B cell (primary cell): ENCODE measurements at places on chromosomes 16 and 17.

GRCh38 chr16:69554495-69554894 is 11.3 kb upstream of the NFAT5 start:
- DNase-seq = no peak

DNA sequence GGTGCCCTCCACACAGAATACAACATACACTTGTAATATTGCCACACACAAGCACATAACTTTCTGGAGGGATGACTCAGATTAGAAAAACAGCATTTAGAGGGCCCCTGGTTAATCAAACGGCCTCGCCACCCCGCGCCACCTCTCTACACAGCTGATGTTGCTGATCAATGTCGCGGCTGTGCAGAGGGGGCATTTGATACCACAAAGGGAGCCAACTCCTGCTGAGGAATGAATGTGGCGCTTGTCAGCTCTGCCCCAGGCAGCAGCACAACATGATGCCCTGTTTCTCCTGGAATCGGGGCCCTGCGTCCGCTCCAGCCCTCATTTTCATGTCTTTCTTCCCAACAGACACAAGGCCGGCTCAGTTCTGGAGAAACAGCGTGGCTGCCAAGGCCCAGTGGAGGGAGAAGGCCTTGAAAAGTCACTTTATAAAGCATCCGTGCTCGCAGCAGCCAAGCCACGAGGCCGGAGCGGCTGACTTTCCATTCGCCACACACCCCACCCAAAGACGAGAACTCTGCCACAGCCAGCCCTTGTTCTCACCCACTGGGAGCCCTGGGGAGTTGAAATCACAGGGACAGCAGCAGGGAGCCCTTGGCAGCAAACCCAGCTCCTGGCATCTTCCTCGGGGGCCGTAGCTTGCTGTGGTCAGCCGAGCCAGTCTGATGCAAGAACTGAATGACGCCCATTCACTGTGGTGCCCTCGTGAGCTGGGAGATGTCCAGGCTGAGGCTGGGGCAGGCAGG is 65.6 kb downstream of the XYLT1 start:
- DNase-seq = no peak

GRCh38 chr16:59013930-59014329 is 279.8 kb upstream of the GOT2 start:
- DNase-seq = no peak

DNA sequence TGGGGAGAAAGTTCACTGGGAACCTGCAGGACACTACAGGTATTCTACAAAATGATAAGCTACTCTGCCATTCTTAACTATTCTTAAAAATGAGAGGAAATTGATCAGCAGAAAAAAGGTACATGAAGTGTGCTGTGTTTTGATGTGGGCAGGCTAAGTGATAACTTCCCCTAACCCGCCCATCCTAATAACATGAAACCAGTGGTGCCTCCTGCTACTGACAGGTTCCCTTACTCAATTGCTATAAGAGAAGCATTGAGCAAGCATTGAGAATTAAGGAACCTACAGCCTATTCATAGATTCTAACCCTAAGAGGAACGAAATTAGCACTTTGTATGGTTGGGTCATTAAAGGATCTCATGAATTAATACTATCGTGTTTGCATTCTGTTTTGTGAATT is 18.9 kb downstream of the XYLT1 start:
- peak; percentile 68 for DNase-seq

DNA sequence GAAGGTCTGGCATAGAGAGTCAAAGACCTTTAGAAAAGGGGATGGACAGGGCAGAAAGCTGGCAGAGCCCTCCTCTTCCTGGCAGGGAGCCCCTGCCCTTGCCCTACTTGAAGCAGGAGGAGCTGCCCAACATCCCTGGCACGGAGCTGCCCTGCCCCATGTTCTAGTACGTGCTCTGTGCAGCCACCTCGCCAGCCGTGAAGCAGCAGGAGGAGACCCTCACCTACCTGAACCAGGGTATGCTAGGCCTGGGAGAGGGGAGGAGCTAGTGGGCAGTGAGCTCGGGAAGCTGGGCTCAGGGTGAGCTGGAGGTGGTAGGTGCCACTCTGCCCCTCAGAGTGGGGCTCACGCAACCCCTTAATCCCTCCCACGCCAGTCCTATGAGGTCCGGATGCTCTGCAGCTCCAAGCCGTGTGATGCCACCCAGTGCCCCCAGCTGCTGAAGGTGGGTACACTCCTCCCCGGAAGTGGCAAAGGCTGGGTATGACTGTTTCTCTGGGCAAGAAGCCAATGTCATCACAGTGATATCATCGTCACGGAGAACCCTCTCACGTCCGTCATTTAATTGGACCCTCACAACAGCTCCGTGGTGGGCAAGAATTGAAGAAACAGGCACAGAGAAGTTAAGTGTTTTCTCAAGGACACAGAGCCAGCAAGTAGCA is 12.7 kb upstream of the STAC2 start:
- peak; percentile 75 for DNase-seq

- DNase-seq = peak; percentile 86
Measured at GRCh38 chr17:2053380-2054261, 1.3 kb upstream of the HIC1 start.

GRCh38 chr17:3546521-3546920 is 11.1 kb downstream of the TRPV3 start:
- no peak for DNase-seq

GRCh38 chr17:48997103-48997826 is at the start of gene IGF2BP1:
Gene IGF2BP1, plus strand, starts transcription at chr17:48997385. Its CDS starts 361 bp downstream, at chr17:48997746.
- peak; percentile 73 for DNase-seq

DNA sequence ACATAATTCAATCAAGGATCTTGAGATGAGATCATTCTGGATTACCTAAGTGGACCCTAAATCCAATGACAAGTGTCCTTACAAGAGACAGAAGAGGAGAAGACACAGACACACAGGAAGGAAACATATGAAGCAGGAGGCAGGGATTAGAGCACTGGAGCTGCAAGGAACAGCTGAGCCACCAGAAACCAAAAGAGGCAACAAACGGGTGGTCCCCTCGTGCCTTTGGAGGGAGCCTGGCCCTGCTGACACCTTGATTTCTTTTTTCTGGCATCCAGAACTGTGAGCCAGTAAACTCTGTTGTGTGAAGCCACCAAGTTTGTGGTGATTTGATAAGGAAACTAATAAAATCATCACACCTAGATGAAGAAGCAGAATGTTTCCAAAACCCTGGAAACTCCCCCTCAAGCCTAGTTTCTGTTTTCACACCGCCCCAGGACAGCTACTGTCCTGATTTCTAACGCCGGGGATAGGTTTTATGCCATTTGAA is 115.2 kb downstream of the PITPNC1 start:
- no peak for DNase-seq

DNA sequence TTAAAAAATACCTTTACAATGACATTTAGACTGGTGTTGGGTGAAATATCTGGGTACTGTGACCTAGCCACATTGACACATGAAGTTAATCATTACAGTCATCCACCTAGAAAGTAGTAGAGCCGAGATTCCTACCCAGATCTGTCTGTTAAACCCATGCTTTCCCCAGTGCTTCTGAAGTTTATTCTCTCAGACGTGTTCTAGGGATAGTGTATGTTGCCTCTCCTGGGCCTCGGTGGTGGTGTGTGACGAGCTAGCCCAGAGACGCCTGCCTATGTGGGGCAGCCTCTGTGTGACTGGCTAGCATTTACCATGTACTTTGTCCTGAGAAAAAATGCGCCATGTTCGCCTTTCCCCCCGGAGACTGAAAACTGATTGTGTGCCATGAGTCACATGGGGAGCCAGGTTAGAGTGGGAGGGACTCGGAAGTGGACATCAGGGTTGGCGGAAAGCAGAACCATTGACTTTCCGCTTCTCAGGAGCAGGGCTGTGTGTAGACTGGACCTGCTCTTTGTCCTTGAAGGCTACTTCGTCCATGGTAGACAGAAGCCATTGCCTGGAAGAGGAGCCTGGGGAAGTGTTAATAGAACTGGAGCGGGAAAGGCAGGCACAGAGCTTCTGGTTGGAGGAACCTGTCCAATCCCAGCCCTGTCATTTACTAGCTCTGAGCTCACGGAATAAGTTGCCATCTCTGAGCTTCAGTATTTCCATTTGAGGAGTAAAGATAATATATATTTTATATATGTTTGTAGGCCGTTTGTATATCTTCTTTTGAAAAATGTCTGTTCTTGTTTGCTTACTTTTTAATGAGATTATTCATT is 235.5 kb downstream of the SNX29 start:
- DNase-seq = no peak

GRCh38 chr16:87608400-87608985 is 6.2 kb downstream of the JPH3 start:
- peak; percentile 38 for DNase-seq

DNA sequence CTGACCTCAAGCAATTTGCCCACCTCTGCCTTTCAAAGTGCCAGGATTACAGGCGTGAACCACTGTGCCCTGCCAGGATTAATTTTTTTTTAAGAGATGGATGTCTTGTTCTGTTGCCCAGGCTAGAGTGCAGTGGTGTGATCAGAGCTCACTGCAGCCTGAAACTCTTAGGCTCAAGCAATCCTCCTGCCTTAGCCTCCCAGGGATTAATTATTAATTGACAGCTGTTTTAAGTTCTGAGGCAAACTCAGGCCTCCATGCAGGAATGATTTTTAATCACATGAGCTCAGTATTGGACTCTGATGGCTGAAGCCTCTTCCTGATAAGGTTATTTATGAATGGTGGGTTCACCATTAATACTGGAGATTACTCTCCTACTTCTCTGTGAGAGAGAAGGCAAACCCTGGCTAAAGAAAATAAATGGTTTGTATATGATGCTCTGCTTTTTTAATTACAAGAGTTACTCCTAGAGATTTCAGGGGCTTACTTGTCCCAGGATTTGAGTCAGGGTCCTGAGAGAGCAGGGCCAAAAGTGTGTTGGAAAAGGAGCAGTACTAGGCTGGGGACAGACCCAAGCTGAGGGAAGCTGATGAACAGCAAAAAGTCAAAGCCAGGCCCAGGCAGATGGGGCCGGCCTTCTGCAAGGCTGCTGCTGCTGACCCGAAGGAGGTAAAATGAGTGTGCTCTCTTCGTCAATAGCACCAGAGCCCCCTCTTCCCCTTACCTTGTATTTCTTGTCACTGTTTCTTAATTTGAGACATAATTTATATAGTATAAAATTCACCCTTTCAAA is 56.9 kb upstream of the HAS3 start:
- no peak for DNase-seq

- DNase-seq = no peak
Measured at GRCh38 chr16:14668556-14669223, 25.4 kb downstream of the PLA2G10 start.

DNA sequence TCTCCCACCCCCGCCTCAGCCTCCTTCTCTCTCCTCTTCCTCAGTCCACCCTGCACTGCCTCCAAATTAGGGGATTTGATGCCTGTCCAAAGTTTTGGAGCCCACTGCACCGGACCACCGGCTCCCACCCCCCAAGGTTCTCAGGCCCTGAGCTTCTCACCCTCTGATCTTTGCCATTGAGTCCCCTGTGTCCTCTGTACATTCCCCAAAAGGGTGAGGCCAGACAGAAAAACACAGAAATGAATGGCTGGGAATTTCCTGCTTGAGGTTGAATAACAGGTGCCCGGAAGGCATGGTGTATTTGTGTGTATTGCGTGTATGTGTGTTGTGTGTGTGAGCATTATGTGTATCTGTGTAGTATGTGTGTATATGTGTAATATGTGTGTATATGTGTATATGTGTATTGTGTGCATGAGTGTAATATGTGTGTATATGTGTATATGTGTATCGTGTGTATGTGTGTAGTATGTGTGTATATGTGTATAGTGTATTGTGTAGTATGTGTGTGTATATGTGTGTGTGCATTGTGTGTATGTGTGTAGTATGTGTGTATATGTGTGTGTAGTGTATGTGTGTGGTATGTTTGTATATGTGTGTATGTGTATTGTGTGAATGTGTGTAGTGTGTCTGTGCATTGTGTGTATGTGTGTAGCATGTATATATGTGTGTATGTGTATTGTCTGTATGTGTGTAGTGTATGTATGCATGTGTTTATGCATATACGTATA is 16.0 kb upstream of the CCL17 start:
- no peak for DNase-seq

GRCh38 chr17:28276011-28276410 is 43.0 kb upstream of the TMEM97 start:
- DNase-seq = no peak

DNA sequence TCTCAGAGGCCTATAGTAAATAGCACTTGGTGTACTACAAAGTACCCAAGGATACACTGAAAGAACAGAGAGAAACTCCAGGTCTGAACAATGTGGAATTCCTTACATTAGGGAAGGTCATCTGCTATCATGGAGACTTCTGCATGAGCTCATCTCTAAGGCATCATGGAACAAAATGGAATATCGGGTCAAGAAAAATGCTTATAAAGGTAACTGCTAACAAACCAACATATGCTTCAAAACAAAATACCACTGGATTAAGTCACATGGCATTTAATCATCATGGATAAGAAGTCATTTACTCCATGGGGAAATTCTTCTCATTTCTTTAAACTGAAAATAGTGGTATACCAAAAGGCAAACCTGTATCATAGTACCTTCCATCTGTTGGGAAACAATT is 34.2 kb downstream of the TXNDC11 start:
- DNase-seq = no peak

GRCh38 chr16:83887080-83887479 is 11.8 kb upstream of the MLYCD start:
- no peak for DNase-seq

- no peak for DNase-seq
Measured at GRCh38 chr17:69075823-69076222, 15.1 kb upstream of the ABCA9 start.

GRCh38 chr16:15031586-15031985 is 24.3 kb downstream of the NTAN1 start:
- DNase-seq = no peak

DNA sequence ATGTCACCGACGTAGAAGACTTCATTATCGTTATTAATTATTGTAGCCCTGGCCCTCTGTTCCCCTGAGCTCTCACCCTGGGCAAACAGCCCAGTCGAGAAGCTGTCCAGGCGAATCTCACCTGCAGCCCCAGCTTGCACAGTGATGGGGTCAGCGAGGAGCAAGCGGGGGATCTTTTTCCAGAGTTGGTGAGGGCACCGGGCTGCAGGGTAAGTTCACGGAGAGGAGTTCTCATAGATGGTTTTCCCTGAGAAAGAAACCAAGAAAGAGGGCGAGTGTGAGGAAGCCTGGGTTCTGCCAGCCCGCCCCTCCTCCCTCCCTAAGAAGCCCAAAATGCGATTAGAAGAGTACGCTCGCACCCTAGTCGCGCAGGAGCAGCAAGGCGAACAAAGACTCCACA is 436 bp downstream of the SPAG5 start:
- no peak for DNase-seq
